ENCODE measurements at places on chromosomes 13 and 19.

DNA sequence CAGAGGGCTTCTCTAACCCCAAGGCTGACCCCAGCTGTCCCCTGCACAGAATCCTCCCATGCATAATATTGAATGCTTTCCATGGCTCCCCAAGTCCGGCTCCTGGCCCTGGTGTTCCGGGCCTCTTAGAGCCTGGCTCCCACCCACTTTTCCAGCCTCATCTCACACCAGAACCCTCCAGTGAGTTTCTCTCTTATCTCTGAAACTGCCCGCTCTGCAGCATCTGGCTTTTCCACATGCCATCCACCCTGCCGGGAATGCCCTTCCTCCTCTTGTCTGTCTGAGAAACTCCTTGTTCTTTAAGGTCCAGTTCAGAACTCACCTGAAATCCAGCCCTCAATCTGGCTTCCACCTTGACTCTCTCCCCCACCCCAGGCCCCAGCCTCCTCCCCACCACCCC, 6.8 kb downstream of the SYNGR4 start:
- no peak for DNase-seq

DNA sequence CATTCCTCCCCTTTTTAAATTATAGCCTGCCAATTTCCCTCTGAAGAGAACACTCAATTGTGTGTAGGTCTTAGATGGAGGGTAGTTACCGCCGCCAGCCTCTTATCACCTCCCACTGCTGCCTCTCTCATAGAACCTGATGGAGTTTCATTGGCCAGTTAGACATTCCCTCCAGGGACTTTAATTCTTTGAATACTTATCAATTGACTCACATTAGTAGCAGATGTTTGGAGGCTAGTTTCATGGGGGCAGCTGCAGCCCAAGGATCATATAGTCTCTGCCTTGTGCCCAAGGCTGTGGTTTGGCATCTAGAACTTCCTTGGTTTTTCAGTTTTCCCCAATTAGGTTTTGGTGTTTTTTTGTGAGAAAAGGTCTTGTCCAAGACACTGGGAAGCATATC, 318.9 kb upstream of the HTR2A start:
- no peak for DNase-seq

DNA sequence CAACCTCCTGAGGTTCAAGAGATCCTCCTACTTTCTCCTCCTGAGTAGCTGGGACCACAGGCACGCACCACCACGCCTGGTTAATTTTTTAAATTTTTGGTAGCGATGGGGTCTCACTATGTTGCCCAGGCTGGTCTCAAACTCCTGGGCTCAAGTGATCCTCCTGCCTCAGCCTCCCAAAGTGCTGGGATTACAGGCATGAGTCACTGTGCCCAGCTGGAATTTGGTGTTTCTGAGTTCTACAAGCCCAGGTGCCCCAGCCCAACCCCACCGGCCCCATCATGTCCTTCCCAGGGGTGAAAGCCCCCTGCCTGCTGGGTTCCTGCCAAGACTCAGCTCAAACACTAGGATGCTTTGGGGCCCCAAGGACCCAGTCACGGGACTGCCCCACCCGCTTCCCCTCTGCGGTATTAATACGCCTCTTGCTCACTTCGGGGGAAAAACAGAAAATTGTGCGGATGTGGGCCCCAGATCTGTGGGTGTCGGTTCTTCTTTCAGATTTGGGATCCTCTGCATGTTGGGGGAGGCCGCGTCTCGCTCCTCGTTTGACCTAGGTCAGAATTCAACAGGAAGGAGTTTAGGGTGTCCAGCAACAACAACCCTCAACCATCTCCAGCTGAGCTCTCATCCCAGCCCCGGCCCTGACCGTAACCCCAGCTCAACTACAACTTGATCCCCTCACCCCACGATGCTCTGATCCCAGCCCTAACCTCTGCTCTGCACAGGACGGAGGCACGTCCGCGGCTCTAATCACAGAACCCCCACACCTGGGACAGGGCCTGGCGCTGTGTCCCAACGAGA, 3.7 kb upstream of the FCER2 start:
- DNase-seq = peak; percentile 75

DNA sequence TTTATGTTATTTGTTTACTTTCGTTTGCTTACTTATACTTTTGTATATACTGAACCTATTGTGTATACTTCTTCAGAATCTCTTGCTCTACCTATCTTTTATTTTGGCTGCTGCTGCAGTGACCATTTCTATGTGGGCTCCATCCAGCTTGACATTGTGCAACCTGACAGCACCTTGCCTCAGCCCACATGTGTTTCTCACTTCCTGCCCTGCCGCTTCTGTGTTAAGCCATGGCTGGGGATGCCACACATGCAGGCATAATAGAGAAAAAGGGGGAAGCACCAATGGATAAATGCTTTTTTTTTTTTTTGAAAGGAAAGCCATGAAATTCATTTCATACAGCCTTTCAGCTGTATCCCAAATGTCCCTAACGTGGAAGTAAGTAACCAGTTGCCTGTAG, 147.6 kb downstream of the RBM26 start:
- no peak for DNase-seq

GRCh38 chr19:13459351-13459750, 46.9 kb downstream of the CACNA1A start:
- DNase-seq = no peak

DNA sequence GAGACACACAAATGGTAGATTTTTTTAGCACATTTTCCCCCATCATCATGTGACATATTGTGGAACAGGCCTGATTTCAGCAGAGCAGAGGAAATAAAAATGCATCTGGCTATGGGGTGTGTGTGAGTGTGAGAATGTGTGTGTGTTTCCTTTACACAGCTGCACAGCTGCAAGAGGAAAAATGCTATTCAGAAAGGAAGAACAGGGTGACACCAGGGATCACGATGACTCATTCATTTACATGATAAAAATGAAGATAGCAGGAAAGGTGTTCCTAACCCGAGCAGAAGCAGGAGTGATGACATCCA, 469.5 kb upstream of the TSHZ3 start:
- no peak for DNase-seq

- no peak for DNase-seq
Measured at GRCh38 chr19:13873834-13874515, 3.0 kb upstream of the NANOS3 start.

DNA sequence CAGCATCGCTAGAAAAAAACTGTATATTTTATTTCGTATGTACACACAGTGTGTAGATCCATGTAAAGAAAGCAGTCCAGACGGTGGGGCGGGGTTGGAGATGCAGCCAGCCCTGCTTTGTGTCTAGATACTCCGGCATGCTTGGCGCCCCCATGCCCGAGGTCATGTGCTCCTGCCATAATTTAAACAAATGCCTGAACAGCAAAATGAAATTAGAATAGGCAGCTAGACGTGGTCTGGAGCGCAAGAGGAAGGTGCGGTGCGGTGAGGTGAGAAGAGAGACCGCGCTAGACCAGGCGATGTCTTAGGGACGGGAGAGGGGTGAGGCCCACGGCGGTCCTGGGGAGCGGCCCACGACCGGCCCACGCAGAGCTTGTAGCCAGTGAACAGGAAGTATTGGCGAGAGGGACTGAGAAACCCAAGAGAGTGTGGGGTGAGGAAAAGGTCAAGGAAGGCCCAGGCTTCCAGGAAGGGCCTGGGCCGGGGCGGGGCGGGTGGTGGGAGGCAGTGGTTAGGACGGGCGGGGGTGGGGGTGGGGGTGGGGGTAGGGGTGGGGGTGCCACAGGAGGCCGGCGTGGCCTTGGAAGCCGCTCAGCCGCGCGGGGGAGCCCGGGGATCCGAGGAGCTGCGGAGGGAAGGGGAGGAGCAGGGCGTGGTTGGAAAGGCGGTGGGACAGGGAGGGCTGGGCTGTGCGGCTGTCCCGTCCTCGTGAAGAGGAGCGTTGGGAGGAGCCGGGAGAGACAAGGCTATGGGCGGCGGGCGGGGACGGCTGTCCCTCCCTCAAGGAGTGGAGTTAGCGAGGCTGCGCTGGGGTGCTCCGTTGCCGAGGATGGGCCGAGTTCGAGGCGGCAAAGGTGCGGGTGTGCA, 254.7 kb upstream of the SGCG start:
- no peak for DNase-seq

- no peak for DNase-seq
Measured at GRCh38 chr13:37886879-37887278, 17.3 kb upstream of the TRPC4 start.

GRCh38 chr19:46678110-46678732, 17.2 kb upstream of the DACT3 start:
- DNase-seq = peak; percentile 73

DNA sequence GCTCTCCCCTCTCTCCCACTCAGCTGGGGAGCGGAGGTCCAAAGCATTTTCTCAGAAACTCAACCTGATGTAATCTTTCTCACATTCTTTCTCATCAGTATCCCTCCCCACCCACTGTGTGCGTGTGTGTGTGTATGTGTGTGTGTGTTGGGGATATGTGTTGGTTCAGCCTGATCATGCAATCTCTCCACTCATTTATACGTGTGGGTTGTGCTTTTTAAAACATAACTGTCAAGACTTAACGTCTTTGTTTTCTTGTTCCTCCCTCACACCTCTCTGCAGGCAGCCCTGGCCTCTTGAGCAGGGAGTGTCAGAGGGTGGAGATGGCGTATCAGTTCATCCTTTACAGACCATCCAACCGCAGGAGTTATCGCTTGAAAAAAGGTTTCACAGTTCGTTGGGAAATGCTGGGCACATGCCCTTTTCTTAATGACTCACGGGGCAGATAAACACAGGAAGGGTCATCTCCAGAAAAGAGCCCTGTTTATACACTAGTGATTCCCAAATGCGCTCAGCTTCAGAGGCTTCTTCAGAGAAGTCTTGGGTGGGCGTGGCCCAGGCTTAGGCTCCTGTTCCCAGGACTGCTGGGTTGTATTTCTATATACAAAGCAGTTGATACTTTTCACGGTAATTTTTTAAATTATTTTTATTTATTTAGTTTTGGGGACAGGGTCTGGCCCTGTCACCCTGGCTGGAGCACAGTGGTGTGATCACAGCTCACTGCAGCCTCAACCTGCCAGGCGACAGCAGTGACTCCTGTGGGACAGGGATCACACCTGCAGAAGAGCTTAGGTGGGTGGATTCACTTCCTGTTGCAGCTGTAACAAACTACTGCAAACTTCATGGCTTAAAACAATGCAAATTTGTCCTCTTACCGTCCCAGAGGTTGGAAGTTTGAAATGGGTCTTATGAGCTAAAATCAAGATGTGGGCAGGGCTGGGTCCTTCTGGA, 60.3 kb downstream of the CCDC70 start:
- no peak for DNase-seq

- DNase-seq = no peak
Measured at GRCh38 chr13:46168783-46169182, 13.2 kb downstream of the LCP1 start.

- DNase-seq = no peak
Measured at GRCh38 chr19:17389288-17389687, 4.7 kb downstream of the CCDC194 start.

GRCh38 chr13:44694842-44695241, 118.7 kb upstream of the TSC22D1 start:
- DNase-seq = no peak

GRCh38 chr13:108525827-108526226, 103.6 kb upstream of the MYO16 start:
- DNase-seq = no peak

- DNase-seq = peak; percentile 23
Measured at GRCh38 chr19:17946965-17947784, 14.4 kb downstream of the CCDC124 start.

GRCh38 chr19:15538774-15539173, 30.4 kb downstream of the CYP4F22 start:
- no peak for DNase-seq

GRCh38 chr13:72864142-72865011, 82.4 kb downstream of the PIBF1 start:
- DNase-seq = peak; percentile 24

- DNase-seq = no peak
Measured at GRCh38 chr13:27968316-27969081, 616 bp downstream of the CDX2 start.

DNA sequence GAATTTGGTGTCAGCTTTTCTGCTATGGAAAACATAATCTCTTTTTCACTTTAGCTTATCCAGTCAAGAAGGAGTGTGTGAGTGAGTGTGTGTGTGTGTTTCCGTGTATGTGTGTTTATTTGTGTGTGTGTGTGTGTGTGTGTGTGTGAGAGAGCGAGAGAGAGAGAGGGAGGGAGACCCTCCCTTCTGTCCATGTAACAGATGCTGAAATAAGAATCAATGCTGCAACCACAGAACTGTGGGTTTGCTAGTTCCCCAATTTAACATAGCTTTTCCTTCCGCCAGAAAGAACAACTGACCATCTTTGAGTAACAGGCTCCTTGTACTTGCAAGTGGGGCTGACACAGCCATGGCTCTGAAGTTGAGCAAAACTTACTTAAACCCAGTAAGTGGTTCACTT, 5.2 kb downstream of the LCP1 start:
- DNase-seq = no peak

DNA sequence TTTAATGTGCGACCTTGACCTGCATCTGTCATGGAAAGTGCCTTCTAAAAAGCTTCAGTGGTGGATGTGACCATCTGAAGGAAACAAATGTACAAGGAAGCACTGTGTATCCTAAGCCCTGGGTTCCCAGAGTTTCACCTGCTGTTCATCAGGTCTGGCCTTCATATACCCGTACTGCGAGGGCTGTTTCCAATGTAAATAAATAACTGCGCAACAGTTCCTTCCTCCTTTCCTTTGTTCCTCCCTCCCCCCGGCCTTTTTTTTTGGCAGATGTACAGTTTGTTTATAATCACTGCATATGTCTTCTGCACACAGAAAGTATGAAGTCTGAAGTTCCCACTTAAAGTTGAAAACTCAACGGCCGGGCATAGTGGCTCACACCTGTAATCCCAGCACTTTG, 5.2 kb downstream of the FAAP24 start:
- DNase-seq = no peak

GRCh38 chr13:113142876-113143275, 15.6 kb upstream of the PROZ start:
- DNase-seq = no peak

- no peak for DNase-seq
Measured at GRCh38 chr13:57784633-57785032, 153.1 kb downstream of the PCDH17 start.

DNA sequence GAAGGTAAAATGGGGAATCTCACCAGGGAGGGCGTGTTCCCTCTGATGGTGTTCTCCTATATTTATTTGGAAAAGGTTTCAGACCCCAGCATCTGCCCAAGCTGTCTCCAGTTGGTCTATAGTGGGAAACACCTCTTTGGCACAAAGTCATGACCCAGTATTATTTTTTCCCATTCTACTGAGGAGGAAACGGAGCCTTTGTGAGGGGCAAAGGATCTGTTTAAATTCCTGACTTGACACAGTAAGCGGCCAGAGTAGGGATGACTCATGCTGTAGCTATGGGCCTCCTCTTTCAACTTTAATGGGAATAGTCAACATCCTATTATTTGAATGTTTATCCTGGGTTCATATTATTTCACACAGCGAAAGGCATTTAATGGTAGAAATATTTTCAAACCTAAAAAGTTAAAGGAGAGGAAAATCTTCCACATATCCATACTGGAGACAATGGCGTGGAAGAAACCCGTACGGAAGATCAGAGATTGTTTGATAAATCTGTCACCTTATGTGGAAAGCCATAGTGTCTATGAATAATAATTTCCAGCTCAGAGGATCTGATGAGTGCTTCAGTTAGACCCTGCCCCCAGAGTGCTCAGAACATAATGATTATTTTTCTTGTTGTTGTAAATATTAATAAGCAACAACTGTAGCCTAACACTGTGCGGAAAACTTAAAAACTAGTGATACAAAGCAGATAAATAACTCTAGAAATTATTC, 126.0 kb downstream of the FOXO1 start:
- DNase-seq = no peak

All from activated CD4-positive, alpha-beta T cell treated with anti-CD3 and anti-CD28 coated beads, Interleukin-2, amount 50 U/mL, for 48 hours (primary cell).